ENCODE measurements at places on chromosomes 7 and 10. TPM values are rescaled to one million over a fixed set of nuclear protein-coding genes. Genes with fewer than 3 reads are reported as not detected.

DNA sequence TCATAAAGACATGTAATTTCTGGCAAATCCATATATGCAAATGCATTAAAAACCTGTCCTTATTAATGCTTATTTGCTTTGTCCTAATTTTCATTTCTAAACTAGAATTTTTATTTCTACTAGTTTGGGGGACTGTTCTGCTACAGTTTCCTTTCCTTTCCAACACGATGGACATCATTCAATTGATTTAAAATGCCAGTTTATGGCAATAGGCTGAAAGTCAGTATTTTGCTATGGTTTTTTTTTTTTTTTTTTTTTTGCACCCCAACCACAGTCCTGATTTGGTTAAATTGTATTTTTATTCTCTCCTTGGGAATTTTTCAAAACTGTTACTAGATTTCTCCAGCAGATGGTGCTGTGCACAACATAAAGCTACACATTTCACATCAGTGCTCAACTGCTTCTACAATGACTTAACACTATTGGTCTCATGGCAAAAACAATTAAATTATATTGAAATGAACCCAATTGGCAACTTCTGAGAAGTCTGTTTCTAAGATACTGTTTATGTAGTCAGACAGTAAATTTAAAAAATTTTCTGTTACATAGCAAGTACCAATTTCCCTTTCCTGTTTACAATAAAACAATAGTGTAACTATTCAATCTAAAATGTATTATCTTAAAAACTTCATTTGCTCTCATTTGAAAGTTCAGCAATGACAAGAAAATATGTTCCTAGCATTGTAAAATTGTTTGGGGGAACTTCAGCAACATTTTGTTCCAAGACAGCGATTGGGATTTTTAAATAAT, 193.8 kb upstream of the CCDC6 start:
- no peak overlapping the region for H3K4me3 ChIP-seq
- DNase-seq: no peak

DNA sequence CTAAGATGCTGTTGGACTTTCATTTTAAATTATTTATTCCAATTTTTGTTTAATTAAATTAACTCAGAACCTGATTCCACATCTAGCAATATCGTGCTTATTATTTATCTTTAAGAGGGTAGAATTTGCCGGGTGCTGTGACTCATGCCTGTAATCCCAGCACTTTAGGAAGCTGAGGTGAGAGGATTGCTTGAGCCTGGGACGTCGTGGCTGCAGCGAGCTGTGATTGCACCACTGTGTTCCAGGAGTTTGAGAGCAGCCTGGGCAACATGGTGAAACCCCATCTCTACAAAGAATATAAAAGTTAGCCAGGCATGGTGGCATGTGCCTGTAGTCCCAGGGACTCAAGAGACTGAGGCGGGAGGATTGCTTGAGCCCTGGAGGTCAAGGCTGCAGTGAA, 47.8 kb downstream of the ZFAND4 start:
- H3K27me3 ChIP-seq: no peaks in the 10 kb centered on the region
- H3K27ac ChIP-seq: no peak overlapping the region
- H3K4me3 ChIP-seq: no peak overlapping the region
- no peaks in the 10 kb centered on the region for H3K36me3 ChIP-seq

DNA sequence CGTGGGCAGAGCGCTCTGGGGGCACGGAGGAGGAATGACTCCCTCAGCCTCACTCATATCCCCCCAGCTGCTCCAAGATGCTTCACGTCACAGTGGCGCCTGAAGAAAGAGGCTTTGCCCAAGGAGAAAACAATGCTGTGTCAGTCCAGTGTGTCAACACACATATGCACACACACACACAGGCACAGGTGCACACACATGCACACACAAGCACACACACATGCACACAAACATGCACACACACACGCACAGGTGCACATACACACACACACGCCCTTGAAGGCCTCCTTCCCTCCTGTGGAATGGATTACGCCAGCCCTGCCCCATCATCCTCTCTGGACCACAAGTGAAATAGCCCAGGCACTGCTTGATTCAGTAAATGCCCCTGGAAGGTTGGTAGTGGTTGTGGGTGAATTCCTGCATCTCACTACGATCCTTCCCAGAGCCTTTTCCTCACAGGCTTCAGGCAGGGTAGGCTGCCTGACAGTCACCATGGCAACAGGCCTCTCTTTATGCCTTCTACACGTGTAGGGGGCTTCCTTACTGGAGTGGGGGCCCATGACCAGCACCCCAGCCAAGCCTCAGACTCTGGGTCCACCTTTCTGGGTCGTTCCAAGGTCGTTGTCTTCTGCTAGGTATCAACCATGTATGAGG, 371.5 kb upstream of the PODXL start:
- no peak for DNase-seq
- no peaks in the 10 kb centered on the region for H3K36me3 ChIP-seq
- no peaks in the 10 kb centered on the region for H3K4me1 ChIP-seq

GRCh38 chr7:42902331-42902730, 9.5 kb downstream of the C7orf25 start:
- DNase-seq: no peak
- no peak overlapping the region for H3K4me3 ChIP-seq
- H3K27me3 ChIP-seq: no peaks in the 10 kb centered on the region
- H3K27ac ChIP-seq: no peak overlapping the region
- no peaks in the 10 kb centered on the region for H3K4me1 ChIP-seq
- H3K36me3 ChIP-seq: no peaks in the 10 kb centered on the region

DNA sequence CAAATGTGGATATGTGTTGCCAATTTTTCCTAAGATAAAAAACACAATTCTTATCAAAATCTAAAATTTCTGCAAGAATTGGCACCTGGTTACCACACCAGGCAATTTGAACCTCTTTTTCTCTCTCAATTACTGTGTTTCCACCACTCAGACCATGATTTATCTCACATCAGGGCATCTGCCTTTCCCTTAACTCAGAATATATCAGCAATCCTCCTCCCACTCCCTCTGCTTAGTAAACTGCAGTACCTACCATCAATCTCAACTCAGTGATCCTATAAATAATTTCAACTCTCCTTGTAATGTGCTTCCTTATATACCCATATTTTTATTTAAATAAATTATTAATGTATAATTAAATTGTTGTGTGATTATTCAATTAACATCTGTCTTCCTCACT, 212.3 kb upstream of the PCDH15 start:
- no peaks in the 10 kb centered on the region for H3K27me3 ChIP-seq
- H3K4me1 ChIP-seq: no peaks in the 10 kb centered on the region
- no peaks in the 10 kb centered on the region for H3K36me3 ChIP-seq
- no peak overlapping the region for H3K27ac ChIP-seq
- H3K4me3 ChIP-seq: no peak overlapping the region
- no peak for DNase-seq

GRCh38 chr10:18859659-18860058, 188.9 kb upstream of the MALRD1 start:
- no peak for DNase-seq
- H3K27me3 ChIP-seq: no peaks in the 10 kb centered on the region
- H3K4me3 ChIP-seq: no peak overlapping the region

GRCh38 chr7:149423449-149424110, 37.3 kb downstream of the ZNF777 start:
- H3K27me3 ChIP-seq: no peaks in the 10 kb centered on the region
- H3K4me3 ChIP-seq: no peak overlapping the region
- no peak for DNase-seq
- no peak overlapping the region for H3K27ac ChIP-seq

- H3K36me3 ChIP-seq: peaks cover 4% of the 10 kb centered on the region
- H3K27me3 ChIP-seq: no peaks in the 10 kb centered on the region
- no peak for DNase-seq
- H3K4me1 ChIP-seq: no peaks in the 10 kb centered on the region
Measured at GRCh38 chr7:92025260-92025659, 84.6 kb downstream of the AKAP9 start.

DNA sequence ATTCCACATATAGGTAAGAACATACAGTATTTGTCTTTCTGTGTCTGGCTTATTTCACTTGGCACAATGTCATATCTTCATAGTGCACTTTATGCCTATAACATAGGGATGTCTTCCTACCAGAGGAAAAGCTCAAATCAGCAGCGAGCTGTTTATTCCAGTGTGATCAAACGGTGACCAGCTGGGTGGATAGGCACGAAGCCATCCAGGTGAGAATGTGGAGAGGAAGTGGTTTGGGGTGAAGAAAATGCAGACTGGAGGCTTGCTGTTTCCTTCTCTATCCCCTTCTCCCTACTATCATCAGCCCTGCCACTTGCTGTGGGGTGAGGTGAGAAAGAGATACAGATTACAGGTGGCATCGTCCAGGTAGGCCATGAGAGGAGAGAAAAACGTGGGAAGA, 52.4 kb downstream of the CHCHD3 start:
- no peaks in the 10 kb centered on the region for H3K27me3 ChIP-seq
- no peak for DNase-seq
- no peak overlapping the region for H3K27ac ChIP-seq
- no peaks in the 10 kb centered on the region for H3K36me3 ChIP-seq

- no peak overlapping the region for H3K4me3 ChIP-seq
- H3K27me3 ChIP-seq: no peaks in the 10 kb centered on the region
- H3K27ac ChIP-seq: no peak overlapping the region
- no peak for DNase-seq
- no peaks in the 10 kb centered on the region for H3K36me3 ChIP-seq
Measured at GRCh38 chr10:73054286-73054685, 42.4 kb downstream of the P4HA1 start.

GRCh38 chr10:129163531-129163930, 303.5 kb upstream of the MGMT start:
- DNase-seq: no peak
- no peaks in the 10 kb centered on the region for H3K4me1 ChIP-seq
- no peaks in the 10 kb centered on the region for H3K36me3 ChIP-seq
- no peak overlapping the region for H3K4me3 ChIP-seq
- no peaks in the 10 kb centered on the region for H3K27me3 ChIP-seq

- H3K4me3 ChIP-seq: no peak overlapping the region
- H3K4me1 ChIP-seq: no peaks in the 10 kb centered on the region
- no peaks in the 10 kb centered on the region for H3K36me3 ChIP-seq
- H3K27ac ChIP-seq: no peak overlapping the region
Measured at GRCh38 chr7:99275496-99275895, 2.9 kb downstream of the MYH16 start.

DNA sequence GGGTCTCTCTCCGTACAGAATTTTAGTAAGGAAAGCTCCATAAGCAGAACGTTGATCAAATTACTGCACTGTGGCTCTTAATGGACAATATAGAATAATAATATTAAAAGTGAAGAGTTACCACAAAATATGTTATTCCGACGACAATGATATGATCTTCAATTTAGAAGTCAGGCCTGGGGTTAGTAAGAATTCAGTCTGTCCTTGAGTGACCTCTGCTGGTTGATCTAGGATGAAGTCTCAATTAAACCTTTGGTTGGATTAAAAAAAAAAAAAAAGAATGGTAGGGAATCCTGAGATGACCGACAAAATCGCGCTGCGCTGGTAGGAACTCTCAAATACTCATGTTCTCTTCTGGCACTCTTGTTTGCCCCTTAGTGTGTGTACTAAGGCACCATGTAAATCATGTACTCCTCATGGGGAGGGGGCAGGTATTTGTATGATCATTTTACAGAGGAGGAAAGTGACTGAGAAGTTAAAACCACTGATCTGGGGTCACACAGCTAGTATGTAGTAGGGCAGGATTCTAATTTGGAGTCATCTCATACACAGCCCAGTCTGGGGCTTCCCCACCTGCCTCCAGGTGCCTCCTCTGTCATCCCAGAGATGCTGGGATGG, 161.3 kb upstream of the NPVF start:
- no peak for DNase-seq
- no peak overlapping the region for H3K27ac ChIP-seq
- H3K36me3 ChIP-seq: no peaks in the 10 kb centered on the region

DNA sequence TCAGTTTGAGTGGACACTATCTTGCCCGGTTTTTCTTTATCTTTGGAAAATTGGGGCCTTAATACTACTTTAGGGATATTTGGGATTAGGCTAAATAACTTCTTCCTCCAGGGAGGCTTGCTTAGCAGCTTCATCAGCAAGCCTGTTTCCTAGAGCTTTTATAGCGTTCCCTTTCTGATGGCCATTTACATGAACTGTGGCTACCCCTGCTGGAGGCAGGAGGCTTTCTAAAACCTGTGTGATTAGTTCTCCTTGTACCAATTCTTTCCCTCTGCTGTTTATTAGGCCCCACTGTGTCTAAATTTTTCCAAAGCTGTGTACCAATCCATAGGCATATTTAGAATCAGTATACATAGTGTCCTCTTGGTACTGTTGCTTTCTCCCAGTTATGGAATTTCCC, 61.7 kb upstream of the CNTNAP2 start:
- no peaks in the 10 kb centered on the region for H3K27me3 ChIP-seq
- no peak overlapping the region for H3K27ac ChIP-seq
- no peak overlapping the region for H3K4me3 ChIP-seq
- no peaks in the 10 kb centered on the region for H3K36me3 ChIP-seq
- no peak for DNase-seq

- no peaks in the 10 kb centered on the region for H3K36me3 ChIP-seq
- DNase-seq: no peak
Measured at GRCh38 chr10:34626158-34626880, 188.8 kb downstream of the PARD3 start.

- H3K4me1 ChIP-seq: no peaks in the 10 kb centered on the region
- H3K27me3 ChIP-seq: no peaks in the 10 kb centered on the region
- H3K4me3 ChIP-seq: no peak overlapping the region
- no peak for DNase-seq
- H3K36me3 ChIP-seq: peaks cover 4% of the 10 kb centered on the region
Measured at GRCh38 chr7:77575187-77575586, 38.1 kb downstream of the PTPN12 start.

- no peak overlapping the region for H3K27ac ChIP-seq
- no peak for DNase-seq
- no peaks in the 10 kb centered on the region for H3K27me3 ChIP-seq
Measured at GRCh38 chr7:111436608-111437007, 125.7 kb downstream of the IMMP2L start.

DNA sequence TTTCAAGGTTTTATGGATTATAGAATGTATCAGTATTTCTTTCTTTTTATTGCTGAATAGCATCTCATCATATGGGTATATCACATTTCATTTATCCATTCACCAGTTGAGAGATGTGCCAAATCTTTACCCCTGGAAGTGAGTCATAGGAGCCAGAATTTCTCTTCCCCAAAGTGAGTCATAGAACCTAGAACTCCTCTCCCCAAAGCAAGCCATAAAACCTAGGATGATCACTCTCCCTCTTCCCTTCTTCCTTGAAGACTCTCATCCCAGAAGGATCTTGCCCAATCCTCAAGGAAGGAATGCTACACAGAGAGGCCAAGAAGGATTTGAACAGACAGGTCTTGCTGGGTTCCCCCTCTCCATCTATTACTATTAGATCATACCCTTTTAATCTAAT, 199.9 kb downstream of the EVX1 start:
- no peak for DNase-seq
- H3K27ac ChIP-seq: no peak overlapping the region
- no peak overlapping the region for H3K4me3 ChIP-seq

DNA sequence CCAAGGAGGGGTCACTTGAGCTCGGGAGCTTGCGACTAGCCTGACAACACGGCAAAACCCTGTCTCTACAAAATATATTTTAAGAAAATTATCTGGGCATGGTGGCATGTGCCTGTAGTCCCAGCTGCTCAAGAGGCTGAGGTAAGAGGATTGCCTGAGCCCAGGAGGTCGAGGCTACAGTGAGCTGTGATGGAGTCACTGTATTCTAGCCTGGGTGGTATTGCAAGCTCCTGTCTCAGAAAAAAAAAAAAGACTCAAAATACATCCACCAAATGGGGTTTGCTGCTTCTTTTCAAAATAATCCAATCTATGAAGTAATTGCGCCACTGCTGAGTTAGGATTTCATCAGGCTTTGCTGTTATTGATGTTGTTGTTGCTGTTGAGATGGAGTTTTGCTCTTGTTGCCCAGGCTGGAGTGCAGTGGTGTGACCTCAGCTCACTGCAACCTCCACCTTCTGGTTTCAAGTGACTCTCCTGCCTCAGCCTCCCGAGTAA, 11.1 kb upstream of the VIM start:
- no peaks in the 10 kb centered on the region for H3K4me1 ChIP-seq
- H3K27ac ChIP-seq: peak overlapping the region; percentile 95
- no peaks in the 10 kb centered on the region for H3K36me3 ChIP-seq

The ARF5 gene
- 134 TPM for total RNA-seq

The ZNF853 gene
- 5.8 TPM for total RNA-seq

The NCAPG2 gene
- 10.4 TPM for total RNA-seq
